Naive thymus-derived CD8-positive, alpha-beta T cell (primary cell): ENCODE measurements at places on chromosomes 3 and 15.

- DNase-seq = no peak
These were observed 2.7 kb downstream of the PDCD7 start for GRCh38 chr15:65130941-65131340.

GRCh38 chr15:54089776-54090175 is 111.5 kb downstream of the UNC13C start:
- DNase-seq = no peak

- DNase-seq = no peak
These were observed 58.2 kb upstream of the ARRDC4 start for GRCh38 chr15:97902140-97902780.

GRCh38 chr3:56952846-56953245 is 107.6 kb upstream of the SPATA12 start:
- no peak for DNase-seq

DNA sequence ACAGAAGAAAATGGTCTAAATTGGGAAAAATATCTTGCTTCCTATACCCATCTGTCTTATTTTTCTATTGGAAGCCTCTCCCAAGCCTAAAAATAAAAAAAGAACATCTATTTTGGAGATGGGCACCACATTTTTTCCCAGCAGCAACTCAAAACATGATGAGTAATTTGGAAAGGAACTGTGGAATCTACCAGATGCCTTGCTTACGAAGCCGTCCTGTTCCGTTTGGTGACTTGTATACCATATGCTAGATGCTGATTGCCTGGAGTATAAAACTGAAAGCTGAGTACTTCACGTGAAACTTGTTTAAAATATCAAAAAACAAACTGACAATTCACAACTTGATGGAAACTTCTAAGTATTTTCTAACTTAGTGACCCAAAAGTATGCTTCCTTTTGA is 491.0 kb downstream of the ROBO2 start:
- no peak for DNase-seq

- DNase-seq = no peak
These were observed 40.5 kb downstream of the FAM174B start for GRCh38 chr15:92614791-92615785.

DNA sequence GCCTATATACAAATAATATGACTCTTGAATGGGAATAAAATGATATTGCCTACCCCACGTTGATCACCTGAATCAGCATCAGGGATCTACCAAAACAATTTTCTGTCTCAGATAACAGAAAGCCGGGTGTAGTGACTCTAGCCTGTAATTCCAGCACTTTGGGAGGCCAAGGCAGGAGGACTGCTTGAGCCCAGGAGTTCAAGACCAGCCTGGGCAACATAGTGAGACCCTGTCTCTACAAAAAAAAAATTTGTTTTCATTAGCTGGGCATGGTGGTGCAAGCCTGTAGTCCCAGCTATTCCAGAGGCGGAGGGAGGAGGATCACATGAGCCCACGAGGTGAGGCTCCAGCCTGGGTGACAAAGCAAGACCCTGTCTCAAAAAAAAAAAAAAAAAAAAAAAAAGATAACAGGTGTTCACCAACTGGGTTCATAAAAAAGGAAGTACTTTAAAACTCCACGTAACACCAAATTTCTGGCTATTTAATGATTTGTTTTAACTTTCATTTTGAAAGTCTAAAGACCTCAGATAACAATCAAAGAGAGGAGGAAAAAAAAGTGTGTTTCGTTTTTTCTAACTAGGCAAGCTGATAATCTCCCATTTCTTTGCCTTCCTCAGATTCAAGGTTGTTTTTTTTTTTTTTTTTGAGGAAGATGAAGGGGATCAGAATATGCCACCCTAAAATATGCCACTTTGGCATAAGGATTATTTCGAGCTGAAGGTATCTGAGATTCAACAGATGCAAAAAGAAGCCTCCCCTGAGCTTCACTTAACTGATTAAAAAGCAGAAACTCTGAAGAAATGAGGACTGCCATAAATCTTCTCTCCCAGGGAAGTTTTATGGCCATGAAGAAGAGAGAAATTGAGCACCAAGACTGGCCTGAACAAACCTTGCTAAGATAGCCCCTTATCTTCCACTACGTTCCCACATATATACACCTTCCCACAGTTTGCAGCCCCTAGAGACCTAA is 44.1 kb downstream of the TRANK1 start:
- DNase-seq = no peak

DNA sequence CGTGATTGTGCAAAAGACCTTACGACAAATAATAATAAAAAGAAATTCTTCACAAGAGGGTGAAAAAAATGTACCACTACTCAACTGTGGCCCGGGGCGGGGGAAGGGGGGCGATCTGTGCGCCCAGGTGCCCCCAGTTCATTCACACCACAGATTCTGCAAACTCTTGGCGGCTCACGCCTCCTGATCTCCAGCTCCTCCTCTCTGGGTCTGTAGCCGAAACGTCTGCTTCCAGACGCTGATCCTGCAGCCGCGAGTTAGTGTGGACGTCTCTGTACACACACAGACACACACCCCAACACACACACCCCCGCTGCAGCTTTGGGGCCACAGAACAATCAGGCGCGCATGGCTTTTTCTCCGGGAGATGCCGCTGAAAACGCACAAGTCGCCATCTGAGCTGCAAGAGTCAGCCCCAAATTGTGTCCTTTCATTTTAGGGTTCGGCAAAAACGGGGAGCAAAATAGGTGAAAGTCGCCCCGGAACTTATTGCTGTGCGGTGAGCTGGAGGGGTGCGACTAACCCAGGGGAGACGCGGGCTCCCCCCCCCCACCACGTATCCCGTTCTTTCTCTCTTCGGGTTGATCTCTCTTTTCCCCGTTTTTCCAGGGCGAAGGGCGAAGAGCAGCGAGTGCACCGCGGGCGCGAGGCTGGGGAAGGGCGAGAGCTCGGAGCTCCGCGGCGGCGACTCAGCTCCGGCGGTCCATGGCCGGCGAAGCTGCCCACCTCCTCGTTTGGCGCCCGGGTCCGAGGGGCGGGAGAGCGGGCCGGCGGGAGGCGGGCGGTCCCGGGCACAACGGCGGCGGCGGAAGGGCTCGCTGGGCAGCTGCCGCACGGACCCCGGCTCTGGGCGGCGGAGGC is 505 bp upstream of the WNT5A start:
- DNase-seq = no peak

GRCh38 chr3:63470745-63471144 is 181.7 kb upstream of the SNTN start:
- no peak for DNase-seq

DNA sequence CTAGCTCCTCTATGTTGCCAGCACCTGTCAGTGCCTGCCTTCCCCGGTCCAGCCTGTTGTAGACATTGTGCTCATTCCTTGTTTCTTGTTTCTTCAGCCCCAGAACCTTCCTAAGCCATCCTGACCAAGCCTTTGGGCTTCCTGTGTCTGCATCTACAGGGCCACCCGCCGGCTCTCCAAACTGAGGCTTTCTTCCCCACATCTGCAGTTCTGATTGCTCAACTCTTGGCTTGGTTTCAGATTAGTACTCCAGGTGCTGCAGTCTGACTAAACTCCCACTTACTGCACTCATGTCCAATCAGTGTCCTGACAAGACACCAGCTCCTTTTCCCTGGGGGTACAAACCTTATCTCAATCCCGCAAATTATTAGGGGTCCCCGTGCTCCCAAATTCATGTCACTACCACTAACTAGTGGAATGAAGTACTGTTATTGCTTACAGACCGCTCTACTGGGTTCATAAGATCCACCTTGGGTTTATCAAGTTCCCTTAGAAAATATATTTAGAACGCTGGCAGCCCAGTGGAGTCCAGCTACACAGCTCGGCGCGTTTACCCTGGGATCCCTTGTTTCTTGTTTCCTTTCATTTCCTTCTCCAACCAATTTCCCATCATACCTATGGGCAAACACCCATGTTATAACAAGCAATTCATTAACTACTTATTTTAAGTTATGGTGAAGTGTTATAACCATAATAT is 114.2 kb upstream of the TJP1 start:
- DNase-seq = no peak

DNA sequence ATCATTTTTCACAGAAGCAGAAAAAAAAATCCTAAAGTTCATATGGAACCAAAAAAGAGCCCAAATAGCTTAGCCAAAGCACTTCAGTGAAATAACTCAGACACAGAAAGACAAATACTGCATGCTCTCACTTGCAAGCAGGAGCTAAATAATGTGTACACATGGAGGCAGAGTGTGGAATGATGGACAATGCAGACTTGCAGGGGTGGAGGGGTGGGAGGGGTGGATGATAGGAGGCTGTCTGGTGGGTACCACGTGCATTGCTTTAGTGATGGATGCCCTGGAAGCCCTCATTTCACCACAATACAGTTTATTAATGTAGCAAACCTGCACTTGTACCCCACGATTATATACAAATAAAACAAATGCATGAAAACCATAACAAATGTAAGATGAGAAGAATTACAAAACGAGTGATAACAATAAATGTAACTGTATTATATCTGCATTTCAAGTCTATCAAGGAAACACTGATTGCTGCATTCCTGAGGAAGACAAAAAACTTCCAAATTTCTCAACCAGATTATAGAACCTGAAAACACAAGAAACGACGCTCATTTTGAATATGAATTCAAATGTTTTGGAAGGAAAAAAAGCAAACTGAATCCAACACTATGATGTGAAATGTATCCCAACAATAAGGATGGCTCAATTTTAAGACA is 96.5 kb downstream of the DLG1 start:
- DNase-seq = no peak

GRCh38 chr3:107523539-107524325 is 970 bp downstream of the BBX start:
- DNase-seq = no peak

DNA sequence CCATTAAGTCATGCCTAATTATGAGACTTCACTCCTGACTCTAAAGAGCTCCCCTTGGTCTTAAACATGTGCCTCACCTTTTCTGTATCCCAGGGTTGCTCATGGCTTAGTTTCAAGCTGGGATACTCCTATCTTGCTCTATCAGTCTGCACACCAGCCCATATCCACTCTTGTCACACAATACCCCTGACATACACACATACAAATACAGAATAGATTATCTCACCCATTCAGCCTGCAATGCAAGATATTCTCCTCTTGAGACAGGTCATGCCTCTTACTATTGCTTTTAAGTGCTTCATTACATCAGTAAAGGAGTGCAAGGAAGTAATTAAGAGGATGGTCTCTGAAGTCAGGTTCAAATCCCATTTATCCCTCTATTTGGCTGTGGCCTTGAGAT is 587.3 kb downstream of the IGSF11 start:
- no peak for DNase-seq

DNA sequence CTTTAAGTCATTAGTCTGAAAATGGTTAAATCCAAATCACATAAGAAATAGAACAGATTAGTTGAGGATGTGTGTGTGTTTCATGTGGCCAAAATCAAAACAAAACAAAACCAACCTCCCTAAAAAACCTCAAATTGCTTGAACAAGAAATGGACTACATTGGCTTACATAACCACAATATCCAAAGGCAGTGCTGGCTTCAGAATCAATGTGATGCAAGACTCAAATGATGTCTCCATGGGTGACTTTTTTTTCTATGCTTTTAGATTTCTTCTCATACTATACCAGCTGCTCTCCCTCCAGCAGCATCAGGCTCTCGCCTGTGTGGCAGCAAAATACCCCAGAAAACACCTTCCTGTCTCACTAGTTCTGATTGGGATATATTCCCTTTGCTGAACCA is 36.0 kb upstream of the CMTM8 start:
- no peak for DNase-seq

GRCh38 chr15:67174446-67174845 is 80.0 kb downstream of the AAGAB start:
- no peak for DNase-seq

- DNase-seq = no peak
These were observed 442.0 kb downstream of the LPP start for GRCh38 chr3:188595890-188596376.

- DNase-seq = no peak
These were observed 38.0 kb downstream of the RNF13 start for GRCh38 chr3:149850787-149851584.

DNA sequence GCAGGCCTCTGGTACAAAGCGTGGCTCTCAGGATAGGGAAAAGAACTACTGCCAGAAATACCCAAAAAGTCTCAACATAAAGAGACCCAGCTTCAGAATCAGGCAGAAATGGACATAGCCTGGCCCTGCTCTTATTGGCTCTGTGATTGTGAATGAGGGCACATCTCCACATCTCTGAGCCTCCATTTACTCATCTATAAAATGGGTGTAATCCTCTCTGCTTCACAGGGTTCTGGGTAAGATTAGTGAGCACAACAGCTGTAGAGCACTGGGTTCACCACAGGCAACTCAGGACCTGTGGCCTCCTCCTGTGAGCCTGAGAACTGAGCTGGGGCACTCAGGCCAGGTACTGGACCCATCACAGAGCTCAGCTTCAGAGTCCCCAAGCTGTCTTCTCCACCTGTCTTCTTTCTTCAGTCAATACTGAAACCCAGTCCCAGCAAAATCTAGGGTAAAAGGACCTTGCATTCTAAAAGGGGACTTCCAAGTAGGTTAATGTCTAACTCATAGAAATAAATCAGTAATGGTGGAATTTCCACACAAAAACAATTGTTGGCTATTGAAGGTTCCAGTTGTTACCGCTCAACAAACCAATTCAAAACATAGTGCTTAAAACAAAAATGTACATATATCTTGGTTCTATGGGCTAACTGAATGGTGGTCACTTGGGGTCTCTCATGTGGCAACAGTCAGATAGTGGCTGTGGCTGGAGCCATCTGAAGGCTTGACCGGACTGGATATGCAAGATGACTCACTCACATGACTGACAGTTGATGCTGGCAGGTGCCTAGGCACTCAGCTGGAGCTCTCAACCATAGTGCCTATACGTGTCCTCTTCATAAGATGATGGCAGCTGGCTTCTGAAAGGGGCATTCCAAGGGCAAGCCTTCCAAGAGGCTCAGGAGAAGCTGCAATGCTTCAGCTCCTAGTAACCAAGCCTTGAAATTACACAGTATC is 47.3 kb downstream of the TRIM42 start:
- no peak for DNase-seq

GRCh38 chr15:36361351-36361870 is 218.0 kb upstream of the CDIN1 start:
- no peak for DNase-seq

DNA sequence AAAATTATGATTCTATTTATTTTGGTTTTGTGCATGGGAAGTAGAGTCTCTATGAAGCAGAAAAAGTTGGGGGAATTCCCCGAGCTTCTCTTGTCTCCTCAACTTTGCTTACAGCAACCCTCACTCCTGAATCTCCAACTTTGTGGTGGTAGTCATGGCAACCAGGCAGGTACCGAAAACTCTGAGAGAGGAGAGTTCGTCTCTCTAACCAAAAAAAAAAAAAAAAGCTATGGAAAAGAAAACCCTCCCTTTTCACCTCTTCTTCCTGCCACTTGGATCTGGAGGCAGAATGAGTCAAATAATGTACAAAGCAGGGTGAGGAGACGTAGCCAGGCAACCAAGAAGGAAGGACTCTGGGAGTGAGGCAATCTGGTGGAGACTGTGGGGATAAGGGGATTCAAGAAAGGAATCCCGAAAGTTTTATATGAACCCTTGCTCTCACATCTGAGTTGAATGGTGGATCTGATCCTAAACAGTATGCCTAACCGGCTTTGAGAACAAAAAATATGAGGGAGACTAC is 108.1 kb downstream of the PLOD2 start:
- no peak for DNase-seq

- DNase-seq = no peak
These were observed 42.9 kb downstream of the PAK2 start for GRCh38 chr3:196782511-196782910.
